ENCODE measurements at places on chromosomes 7 and 10.

- no peak for DNase-seq
These were observed 34.9 kb downstream of the TASOR2 start for GRCh38 chr10:5719546-5719945.

GRCh38 chr10:80805343-80806020 is 267.8 kb downstream of the SH2D4B start:
- DNase-seq = no peak

GRCh38 chr10:44576702-44577191 is 191.8 kb upstream of the CXCL12 start:
- DNase-seq = no peak

GRCh38 chr7:10121631-10122030 is 852.0 kb upstream of the PHF14 start:
- no peak for DNase-seq

DNA sequence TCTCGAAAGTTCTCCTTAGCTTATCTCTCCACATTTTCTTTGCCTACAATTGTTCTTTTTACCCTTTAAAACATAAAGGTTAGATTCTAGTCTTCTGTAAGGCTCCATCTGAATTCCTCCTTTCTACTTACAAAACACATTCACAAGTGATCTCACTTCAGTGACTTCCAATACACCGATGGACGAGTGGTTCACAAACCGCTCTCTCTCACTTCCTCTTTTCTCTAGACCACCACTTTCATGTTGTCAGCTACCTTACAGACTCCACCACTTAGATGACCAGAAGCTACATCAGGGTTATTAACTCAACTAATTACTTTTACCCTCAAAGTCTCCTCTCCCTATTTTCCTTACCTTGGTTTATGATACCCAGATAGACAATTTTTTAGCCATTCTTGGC is 11.8 kb downstream of the MET start:
- no peak for DNase-seq

- DNase-seq = no peak
These were observed 155.2 kb downstream of the HPSE2 start for GRCh38 chr10:99080275-99080945.

DNA sequence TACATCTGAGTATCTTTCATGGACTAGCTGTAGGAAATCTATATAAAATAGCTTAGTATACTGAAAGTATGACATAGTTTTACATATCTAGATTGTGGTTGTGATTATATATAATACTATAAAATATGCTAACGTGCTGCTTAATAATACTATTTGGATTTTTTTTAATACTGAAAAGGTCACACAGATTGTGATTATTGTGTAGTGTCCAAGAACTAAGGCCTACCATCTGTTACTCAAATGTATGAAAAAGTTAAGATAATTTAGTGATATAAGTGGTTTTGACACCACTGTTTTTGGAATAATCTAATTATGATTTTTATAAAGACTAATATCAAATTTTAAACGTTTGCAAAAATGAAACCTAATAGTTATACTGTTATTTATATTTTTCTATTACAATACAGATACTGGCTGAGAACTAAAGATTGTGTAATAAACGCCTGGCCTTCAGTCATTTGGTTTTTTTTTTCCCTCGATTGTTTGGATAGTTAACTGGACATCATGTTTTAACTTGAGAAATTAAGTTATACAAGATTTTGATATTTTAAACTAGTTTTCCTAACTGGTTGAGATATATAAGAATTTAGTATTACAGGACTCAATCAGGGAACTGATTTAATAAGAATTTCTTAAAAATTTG is 12.6 kb downstream of the PTEN start:
- no peak for DNase-seq

GRCh38 chr10:6082496-6083395 is 6.1 kb upstream of the RBM17 start:
- no peak for DNase-seq

DNA sequence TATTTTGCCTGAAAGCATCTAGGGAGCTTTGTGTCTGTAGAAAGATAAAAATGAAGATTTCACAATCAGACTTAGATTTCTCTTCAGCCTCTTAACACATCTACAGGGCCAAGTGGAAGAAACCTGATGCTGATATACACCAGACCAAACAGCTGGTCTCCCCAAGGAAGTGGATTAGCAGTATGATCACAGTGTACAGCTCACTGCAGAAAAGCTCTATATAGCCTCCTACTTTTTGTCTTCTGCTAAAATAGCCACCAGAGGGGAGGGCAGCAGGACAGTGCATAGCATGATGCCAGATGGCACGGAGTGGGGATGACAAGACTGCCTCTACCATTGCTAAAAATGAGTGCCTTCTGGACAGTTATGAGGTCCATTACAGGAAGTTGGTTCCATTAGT is 16.0 kb downstream of the FAM13C start:
- DNase-seq = no peak

- no peak for DNase-seq
These were observed 69.6 kb upstream of the COL1A2 start for GRCh38 chr7:94325122-94325475.

- no peak for DNase-seq
These were observed 737 bp downstream of the ZMIZ1 start for GRCh38 chr10:79069325-79070080.

DNA sequence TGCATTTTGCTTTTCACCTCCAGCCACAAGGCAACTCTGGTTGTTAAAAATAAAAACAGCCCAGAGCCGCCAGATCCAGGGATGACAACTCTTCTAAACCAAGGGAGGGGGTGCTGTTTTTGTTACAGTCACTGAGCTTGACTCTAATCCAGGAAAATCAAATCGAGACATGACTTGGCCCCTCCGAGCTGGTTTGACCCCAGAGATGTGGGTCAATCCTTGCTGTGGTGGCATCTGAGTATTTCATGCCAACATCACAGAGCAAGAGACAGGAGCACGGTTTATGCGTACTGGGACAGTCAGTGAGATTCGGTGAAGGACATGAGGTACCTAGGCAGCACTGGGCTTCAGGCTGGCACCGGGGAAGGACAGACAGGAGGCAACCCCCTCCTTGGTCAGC is 88.8 kb upstream of the ZMIZ1 start:
- DNase-seq = no peak

- no peak for DNase-seq
These were observed 87.2 kb upstream of the RPA3 start for GRCh38 chr7:7805511-7806153.

DNA sequence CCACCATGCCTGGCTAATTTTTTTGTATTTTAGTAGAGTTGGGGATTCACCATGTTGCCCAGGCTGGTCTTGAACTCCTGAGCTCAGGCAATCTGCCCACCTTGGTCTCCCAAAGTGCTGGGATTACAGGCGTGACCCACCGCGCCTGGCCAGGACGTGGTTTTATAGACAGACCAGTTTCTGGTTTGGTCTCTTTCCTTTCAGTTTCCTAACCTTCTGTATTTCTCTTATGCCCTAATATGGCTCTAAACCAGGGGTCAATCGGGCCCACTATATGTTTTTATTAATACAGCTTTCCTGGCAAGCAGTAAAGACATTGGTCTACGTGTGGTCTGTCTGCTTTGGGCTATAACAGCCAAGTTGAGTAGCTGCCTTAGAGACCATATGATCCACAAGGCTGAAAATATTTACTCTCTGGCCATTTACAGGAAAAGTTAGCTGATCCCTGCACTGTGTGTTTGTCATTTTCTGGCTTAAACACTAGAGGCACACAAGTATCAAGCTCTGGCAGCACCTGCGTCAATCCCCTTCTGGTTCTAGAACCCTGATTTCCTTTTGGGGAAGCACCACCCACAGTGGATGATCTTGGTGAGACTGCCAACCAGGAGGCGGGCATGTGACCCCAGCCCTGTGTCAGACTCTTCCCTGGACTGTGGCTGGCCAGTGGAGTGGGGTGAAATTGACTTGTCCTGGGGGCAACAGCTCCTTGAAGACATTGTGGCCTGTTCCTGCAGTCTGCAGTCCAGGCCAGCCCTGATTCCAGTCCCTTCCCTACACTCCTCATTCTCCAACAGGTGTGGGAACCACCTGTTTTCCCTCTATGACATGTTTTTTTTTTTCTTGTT is 497.2 kb downstream of the PLXNA4 start:
- no peak for DNase-seq

- no peak for DNase-seq
These were observed 172.7 kb upstream of the GDF10 start for GRCh38 chr10:47127188-47127785.

GRCh38 chr10:132878091-132878729 is 64.2 kb downstream of the CFAP46 start:
- DNase-seq = no peak

DNA sequence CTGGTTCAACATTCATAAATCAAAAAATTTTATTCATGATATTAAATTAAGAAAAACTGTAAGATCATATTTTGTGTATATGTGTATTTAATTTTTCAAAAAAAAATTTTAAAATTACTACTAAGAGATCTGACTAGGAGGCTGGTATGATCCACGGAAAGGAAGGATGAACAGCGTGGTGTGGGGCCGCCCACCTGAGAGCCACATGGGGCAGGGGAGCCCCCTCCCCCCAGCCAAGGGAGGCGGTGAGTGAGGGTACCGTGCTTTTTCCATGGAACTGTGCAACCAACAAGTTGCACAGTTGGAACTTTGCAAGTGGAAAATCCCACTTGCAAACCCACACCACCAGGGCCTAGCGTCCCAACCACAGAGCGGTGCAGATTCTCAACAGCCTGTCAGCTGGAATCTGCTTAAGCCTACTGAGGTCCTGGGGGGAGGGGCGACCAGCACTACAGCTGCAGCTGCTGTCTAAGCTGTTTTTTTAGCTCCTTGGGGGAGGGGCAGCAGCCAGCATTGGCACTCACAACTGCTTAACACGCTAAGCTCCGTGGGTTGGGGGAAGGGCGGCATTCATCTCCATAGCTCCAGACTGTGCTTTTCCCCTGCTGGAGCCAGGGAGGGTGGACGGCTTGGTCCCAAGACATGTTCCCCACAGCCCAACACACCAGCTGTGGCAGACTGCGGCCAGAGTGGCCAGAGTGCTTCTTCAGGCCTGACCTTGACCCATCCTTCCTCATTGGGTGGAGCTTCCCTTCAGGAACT is 94.2 kb upstream of the IGFBP3 start:
- no peak for DNase-seq

DNA sequence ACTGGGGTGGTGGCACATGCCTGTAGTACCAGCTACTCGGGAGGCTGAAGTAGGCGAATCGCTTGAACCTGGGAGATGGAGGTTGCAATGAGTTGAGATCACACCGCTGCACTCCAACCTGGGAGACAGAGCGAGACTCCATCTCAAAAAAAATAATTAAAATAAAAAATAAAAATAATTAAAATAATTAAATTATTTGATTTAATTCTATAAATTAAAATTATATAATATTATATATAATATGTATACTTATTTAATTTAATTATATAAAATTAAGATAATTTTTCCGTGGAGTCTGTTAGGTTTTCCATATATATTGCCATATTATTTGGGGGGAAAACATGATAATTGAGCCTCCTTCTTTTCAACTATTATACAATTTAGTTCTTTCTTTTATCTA is 12.0 kb downstream of the WIPF3 start:
- DNase-seq = no peak

DNA sequence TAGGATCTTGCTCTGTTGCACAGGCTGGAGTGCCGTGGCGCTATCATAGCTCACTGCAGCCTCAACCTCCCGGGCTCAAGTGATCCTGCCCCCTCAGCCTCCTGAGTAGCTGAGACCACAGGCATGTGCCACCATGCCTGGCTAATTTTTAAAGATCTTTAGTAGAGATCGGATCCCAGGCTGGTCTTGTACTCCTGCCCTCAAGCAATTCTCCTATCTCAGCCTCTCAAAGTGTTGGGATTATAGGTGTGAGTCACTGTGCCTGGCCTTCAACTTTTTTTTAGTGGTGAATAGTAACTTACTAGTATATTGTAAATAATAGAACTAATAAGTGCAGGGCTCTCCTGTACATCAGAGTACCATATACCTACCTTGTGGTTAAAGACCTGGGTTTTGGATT is 52.1 kb upstream of the LMTK2 start:
- DNase-seq = no peak

DNA sequence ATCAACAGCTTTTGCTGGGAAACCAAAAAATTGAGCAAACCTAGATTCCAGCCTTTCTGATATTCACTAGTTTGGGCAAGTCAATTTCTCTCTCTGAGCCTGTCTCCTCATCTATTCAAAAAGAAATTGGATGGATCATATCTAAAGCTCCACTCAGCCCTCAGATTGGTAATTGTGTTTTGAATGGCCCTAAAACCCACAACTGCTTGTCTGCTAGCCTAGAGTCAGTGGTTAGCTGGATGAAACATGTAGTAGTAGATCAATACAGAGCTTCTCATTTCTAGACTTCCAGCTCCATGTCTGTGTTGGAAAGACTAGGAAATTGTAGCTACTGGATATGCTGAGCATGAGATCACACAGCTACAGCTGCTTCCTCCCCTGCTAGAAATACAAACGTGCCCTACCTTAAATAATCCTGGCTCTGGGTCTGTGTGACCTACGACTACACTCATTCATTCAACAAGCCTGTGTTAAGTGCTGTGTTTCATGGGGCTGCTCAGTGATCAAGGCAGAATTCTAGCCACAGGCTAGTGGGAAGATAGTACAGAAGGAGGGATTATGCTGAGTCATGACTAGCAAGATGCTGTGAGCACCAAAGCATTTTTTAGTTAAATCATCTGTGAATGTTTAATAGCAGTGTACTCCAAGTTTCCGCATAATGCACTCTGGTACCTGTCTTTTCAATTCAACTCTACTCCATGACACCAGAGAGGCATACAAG is 15.7 kb downstream of the DNTT start:
- DNase-seq = no peak

- DNase-seq = no peak
These were observed 7.0 kb upstream of the MMP21 start for GRCh38 chr10:125782616-125783015.

- DNase-seq = no peak
These were observed 34.1 kb upstream of the MALRD1 start for GRCh38 chr10:19014498-19014897.

DNA sequence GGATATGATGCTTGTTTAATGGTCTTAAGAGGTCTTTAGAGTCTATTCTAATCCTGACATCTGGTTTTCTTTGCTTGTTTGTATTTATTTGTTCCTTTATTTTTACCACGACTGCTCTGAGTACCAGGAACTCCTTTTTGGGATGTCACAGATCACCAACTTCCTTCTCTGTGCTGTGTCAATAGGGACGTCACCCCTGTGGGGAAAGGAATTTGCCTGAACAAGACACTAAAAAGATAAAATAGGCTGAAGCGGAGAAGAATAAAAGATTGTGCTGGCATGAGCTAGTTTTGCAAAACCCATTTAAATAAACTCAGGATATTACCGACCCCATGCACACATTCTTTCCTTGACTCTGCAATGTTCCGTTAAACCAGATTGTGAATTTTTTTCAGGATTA is 27.7 kb downstream of the MGMT start:
- no peak for DNase-seq

DNA sequence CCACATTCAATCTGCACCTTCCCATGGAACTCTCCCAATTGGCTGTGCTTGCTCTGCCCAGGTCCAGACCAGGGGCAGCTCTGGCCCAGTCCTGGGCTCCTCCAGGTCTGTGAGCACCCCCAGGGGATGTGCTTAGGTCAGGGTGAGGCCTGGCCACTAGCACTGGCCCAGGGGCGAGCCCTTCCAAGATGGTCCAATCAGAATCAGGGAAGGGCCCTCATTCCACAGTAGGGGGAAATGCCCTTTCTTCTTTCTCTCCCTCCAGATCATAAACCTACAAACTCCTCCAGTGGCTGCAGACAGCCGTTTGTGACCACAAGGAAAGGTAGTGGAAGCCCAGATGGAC is 157.0 kb downstream of the PRKAG2 start:
- DNase-seq = no peak

- no peak for DNase-seq
These were observed 19.3 kb downstream of the PPP1R3C start for GRCh38 chr10:91613411-91614187.
